ENCODE measurements at places on chromosomes 12 and 14.

GRCh38 chr12:15502211-15502610 is 179.9 kb downstream of the PTPRO start:
- DNase-seq, result no peak
- H3K27ac ChIP-seq, result no peak overlapping the region
- peaks cover 8% of the 10 kb centered on the region for H3K27me3 ChIP-seq
- H3K4me3 ChIP-seq, result no peak overlapping the region
- H3K4me1 ChIP-seq, result no peaks in the 10 kb centered on the region

DNA sequence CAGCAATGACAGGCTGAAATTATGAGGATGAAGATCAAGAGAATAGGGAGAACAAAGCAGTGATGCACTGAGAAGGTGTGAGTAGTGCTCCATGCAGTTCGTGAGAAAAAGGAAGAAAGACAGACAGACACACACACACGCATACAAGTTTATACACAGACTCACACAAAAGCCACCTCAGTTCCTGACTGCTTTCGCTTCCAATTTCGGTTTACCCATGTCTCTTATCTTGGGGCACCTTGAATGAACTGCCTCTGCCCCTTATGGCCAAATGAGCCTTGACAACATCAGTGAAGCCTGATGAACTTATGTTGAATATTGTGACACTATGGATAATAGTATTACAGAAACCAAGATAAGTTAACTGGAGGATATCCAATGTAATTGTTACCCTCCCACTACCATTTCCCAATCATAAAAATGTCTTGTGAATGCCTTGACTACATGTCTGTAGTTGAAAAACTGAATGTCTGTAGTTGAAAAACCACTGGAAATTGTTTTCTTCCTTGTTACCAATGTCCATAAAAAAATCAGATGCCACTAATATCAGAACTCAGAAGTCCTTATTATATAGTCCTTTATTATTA is 380.4 kb upstream of the DDHD1 start:
- no peak for DNase-seq
- H3K27ac ChIP-seq, result no peak overlapping the region
- peaks cover 2% of the 10 kb centered on the region for H3K4me1 ChIP-seq
- no peak overlapping the region for H3K4me3 ChIP-seq
- H3K27me3 ChIP-seq, result peaks cover 1% of the 10 kb centered on the region
- H3K36me3 ChIP-seq, result no peaks in the 10 kb centered on the region

DNA sequence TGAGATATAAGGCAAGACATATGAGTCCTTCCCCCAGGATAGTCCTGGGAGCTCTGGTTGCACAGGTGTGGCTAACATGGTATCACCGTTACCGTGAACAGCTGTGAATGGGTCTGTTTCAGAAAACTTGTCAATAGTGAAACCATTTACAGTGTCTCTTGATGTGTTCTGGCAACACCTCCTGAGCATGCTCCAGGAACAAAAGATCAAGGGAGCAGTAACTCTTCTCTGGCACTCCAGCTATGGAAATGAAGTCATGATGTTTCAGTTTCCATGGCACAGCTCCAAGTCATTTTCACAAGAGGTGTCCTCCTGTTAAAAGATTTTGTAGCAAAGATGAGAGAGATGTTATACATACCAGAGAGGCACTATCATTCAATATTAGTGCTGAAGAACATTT is 253.7 kb downstream of the SNAPC1 start:
- H3K4me1 ChIP-seq, result peaks cover 2% of the 10 kb centered on the region
- DNase-seq, result no peak
- no peak overlapping the region for H3K27ac ChIP-seq
- peaks cover 5% of the 10 kb centered on the region for H3K27me3 ChIP-seq
- no peak overlapping the region for H3K4me3 ChIP-seq
- no peaks in the 10 kb centered on the region for H3K36me3 ChIP-seq

- DNase-seq, result no peak
- H3K4me1 ChIP-seq, result peaks cover 5% of the 10 kb centered on the region
- H3K27ac ChIP-seq, result no peak overlapping the region
- H3K4me3 ChIP-seq, result no peak overlapping the region
- H3K36me3 ChIP-seq, result no peaks in the 10 kb centered on the region
Observed at GRCh38 chr12:107602446-107602845, 83.2 kb upstream of the PWP1 start.

GRCh38 chr12:96211988-96212387 is 17.8 kb downstream of the ELK3 start:
- H3K4me3 ChIP-seq, result peak overlapping the region; percentile 62
- DNase-seq, result no peak
- peaks cover 2% of the 10 kb centered on the region for H3K36me3 ChIP-seq

DNA sequence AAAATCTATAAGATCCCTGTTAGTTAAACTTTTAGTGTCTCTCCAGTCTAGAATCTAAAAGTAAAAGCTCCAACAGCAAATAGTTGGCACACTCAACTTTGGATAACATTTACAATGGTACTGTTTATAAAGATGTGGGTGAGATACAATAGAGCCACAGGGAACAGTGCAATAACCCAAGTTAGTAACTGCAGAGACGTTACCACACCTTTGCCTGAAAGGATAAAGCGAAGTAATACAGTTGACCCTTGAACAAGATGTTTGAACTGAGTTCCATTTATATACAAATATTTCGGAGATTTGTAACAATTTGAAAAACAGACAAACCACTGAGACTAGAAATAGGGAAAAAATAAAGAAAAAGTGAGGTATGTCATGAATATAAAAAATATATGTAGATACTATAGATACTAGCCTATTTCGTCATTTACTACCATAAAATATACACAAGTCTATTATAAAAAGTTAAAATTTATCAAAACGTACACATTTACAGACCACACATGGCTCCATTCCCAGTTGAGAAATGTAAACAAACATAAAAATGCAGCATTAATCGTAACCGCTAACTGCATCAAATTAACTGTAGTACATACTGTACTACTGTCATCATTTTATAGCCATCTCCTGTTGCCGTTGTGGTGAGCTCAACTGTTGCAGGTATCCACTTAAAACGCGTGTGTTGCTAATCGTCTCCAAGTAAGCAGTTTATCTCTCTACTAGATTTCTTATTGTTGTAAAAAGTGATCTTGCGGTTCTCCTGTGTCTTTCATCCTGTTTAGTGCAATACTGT is 56.5 kb upstream of the HIF1A start:
- H3K4me1 ChIP-seq, result peaks cover 29% of the 10 kb centered on the region
- DNase-seq, result no peak
- H3K27ac ChIP-seq, result no peak overlapping the region
- no peaks in the 10 kb centered on the region for H3K27me3 ChIP-seq

GRCh38 chr12:120754792-120755191 is 29.2 kb downstream of the ACADS start:
- no peak for DNase-seq
- H3K27me3 ChIP-seq, result peaks cover 2% of the 10 kb centered on the region
- H3K36me3 ChIP-seq, result peaks cover 1% of the 10 kb centered on the region
- H3K4me1 ChIP-seq, result peaks cover 2% of the 10 kb centered on the region
- no peak overlapping the region for H3K4me3 ChIP-seq

GRCh38 chr12:45775964-45776363 is 46.5 kb downstream of the ARID2 start:
- H3K36me3 ChIP-seq, result no peaks in the 10 kb centered on the region
- no peaks in the 10 kb centered on the region for H3K27me3 ChIP-seq
- H3K27ac ChIP-seq, result no peak overlapping the region
- H3K4me1 ChIP-seq, result peaks cover 25% of the 10 kb centered on the region

DNA sequence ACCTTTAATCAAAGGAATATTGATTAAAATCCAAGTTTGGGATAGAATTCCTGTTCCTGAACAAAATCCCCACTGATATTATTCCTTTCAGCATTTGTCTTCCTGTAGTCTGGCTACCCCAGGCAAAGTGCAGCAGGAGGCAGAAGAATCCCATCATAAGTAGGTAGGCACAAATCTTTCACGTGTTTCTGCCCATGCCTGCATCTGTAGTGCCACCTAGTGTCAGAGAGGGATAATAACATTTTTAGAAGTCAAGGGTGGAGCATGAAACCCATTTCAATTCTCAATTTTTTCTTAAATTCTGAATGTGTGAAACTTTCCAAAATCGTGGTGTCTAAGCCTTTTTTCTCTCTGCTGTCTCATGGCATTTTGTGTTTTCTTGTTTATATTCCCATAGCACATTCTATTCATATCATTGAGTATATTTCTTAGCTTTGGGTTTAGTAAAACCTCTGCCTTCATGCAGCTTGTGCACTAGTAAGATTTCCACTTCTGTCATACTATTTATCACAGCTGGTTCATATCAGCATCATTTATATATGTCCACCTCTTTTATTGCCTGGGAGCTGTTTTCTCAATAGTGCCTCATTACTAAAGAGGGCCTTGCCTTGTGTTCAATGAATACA is 47.8 kb upstream of the RERG start:
- H3K36me3 ChIP-seq, result no peaks in the 10 kb centered on the region
- no peak overlapping the region for H3K4me3 ChIP-seq
- H3K27me3 ChIP-seq, result peaks cover 3% of the 10 kb centered on the region
- H3K27ac ChIP-seq, result no peak overlapping the region

GRCh38 chr12:132003846-132004245 is 54.1 kb downstream of the EP400 start:
- peaks cover 6% of the 10 kb centered on the region for H3K4me1 ChIP-seq
- H3K36me3 ChIP-seq, result peaks cover 17% of the 10 kb centered on the region
- no peak for DNase-seq
- H3K4me3 ChIP-seq, result no peak overlapping the region

GRCh38 chr12:130213249-130213648 is 51.0 kb downstream of the FZD10 start:
- DNase-seq, result no peak
- peaks cover 6% of the 10 kb centered on the region for H3K27me3 ChIP-seq
- no peak overlapping the region for H3K27ac ChIP-seq
- H3K4me1 ChIP-seq, result no peaks in the 10 kb centered on the region
- H3K4me3 ChIP-seq, result no peak overlapping the region
- H3K36me3 ChIP-seq, result peaks cover 2% of the 10 kb centered on the region

GRCh38 chr14:53570411-53571387 is 385.9 kb downstream of the BMP4 start:
- no peaks in the 10 kb centered on the region for H3K36me3 ChIP-seq
- H3K4me3 ChIP-seq, result no peak overlapping the region
- no peak overlapping the region for H3K27ac ChIP-seq
- H3K4me1 ChIP-seq, result no peaks in the 10 kb centered on the region
- DNase-seq, result no peak

GRCh38 chr12:13472690-13473089 is 276.2 kb downstream of the EMP1 start:
- H3K4me3 ChIP-seq, result no peak overlapping the region
- no peaks in the 10 kb centered on the region for H3K36me3 ChIP-seq
- no peak for DNase-seq
- peaks cover 2% of the 10 kb centered on the region for H3K27me3 ChIP-seq

- H3K36me3 ChIP-seq, result peaks cover 1% of the 10 kb centered on the region
- peak overlapping the region; percentile 56 for H3K4me3 ChIP-seq
- H3K27ac ChIP-seq, result no peak overlapping the region
- H3K27me3 ChIP-seq, result peaks cover 4% of the 10 kb centered on the region
Observed at GRCh38 chr12:122030424-122031035, 8.8 kb downstream of the BCL7A start.

DNA sequence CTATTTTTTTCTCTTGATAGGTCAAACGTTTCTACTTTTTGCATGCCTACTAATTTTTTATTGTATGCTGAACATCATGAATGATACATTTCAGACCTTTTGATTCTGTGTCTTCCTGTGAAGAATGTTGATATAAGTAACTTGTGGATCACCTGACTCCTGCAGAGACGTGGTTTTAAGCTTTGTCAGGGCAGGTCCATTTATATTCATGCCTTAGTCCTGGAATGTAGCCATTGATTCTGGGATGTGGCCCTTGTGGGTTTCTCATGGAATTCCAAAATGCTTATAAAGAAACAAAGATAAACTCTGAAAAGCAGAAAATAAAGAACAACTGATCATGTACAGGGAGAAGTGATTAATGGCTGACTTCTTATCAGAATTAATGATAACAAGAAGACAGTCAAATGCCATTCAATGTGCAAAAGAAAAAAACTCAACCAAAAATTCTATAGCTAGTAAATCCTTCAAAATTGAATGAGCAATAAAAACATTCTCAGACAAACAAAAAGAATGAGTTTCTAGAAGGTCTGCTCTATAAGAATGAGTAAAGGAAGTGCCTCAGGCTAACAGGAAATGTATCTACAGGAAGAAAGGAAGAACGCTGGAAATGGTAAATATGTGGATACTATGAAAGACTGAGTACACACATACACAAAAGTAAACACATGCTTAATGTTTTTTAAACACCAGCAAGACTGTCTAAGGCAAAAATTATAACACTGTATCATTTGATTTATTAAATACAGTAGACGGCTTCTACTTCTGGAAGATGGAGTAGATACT is 284.8 kb upstream of the DIO3 start:
- no peak overlapping the region for H3K4me3 ChIP-seq
- DNase-seq, result no peak
- no peak overlapping the region for H3K27ac ChIP-seq
- no peaks in the 10 kb centered on the region for H3K36me3 ChIP-seq
- no peaks in the 10 kb centered on the region for H3K4me1 ChIP-seq

- H3K4me3 ChIP-seq, result no peak overlapping the region
- no peaks in the 10 kb centered on the region for H3K4me1 ChIP-seq
- H3K36me3 ChIP-seq, result no peaks in the 10 kb centered on the region
- no peak overlapping the region for H3K27ac ChIP-seq
- no peaks in the 10 kb centered on the region for H3K27me3 ChIP-seq
Observed at GRCh38 chr12:80846952-80847351, 90.8 kb downstream of the LIN7A start.

DNA sequence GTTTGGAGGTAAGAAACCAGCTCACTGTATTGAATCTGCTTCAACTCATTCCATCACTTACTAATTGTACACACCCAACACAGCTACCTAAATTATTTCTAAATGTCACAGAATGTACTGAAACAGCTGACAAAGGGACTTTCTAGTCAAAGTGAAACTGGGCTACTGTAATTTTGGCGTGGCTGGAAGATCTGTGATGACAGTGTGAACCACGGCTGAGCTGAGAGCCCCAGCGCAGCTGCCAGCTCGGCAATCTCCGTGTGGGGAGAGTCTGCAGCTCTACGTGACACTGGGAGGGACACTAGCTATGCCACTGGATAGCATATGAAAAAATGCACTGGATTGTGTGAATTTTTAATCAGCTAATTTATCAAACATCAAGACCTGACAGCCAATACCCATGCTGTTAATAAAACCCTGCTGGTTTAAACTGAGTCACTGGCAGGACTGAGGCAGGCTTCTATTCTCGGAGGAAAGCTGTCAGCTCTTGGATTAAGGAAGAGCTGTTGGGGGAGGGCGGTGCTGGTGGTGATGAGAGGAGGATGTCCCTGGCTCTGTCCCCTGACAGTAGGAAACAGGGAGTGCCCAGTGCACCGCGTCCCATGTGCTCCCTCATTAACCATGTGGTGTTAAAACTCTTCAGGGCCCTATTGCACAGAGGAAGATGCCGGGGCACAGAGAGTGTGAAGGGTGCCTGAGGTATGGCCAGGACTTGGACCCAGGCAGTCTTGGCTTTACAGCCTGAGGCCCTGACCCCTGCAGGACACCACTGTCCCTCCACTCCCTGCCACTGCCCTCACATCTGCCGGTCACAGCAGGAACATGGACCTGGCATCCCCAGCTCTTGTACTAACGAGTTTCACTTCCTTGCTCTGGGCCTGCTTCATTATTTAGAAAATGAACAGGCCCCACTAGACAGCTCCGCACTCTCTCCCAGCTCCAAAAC is 13.3 kb downstream of the SLC15A4 start:
- peak overlapping the region; percentile 98 for H3K27ac ChIP-seq
- H3K4me3 ChIP-seq, result peak overlapping the region; percentile 78
- H3K27me3 ChIP-seq, result no peaks in the 10 kb centered on the region

- no peak overlapping the region for H3K27ac ChIP-seq
- H3K27me3 ChIP-seq, result peaks cover 7% of the 10 kb centered on the region
- H3K4me1 ChIP-seq, result no peaks in the 10 kb centered on the region
Observed at GRCh38 chr14:61335049-61335448, 13.7 kb downstream of the PRKCH start.

All from memory B cell (primary cell).